CD4-positive, alpha-beta T cell treated with Interleukin-2 at 100 ng/mL for 4 hours (primary cell): ENCODE measurements at places on chromosomes 16 and 17.

DNA sequence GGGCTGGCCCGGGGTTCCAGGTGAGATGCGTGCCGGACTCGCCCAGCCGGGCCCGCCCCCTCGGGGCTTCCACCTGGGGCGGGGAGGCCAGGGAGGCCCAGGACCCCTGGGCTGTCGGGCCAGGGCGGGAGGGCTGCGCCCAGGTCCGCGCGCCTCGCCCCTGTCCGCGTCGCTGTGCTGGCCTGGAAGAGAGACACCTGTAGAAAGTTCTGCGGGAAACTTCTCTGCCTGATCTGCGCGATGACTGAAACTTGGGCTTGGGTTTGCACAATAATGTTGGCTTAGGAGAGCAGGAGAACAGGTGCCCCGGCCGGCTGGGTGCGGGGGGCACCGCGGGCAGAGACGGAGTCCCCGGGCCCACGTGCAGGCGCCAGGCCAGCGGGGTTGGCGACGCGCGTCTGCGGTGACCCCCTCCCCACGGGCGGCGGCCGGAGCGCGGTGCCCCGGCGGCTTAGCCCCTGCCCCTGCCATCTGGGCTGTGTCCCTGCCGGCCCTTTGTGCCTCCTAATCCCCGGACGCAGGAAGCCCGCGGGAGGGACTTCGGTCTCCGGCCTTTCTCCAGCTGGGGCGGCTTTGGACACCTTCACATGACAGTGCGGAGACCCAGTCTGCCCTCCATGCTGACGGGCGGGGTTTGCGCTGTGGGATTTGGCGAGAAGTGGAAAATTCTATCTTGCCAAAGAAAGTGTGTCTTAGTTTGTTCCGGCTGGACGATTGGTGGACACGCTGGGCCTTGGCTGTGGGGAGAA, 483 bp downstream of the LLGL2 start:
- no peak for DNase-seq

GRCh38 chr16:12526515-12526914, 277.2 kb downstream of the CPPED1 start:
- DNase-seq, result no peak

DNA sequence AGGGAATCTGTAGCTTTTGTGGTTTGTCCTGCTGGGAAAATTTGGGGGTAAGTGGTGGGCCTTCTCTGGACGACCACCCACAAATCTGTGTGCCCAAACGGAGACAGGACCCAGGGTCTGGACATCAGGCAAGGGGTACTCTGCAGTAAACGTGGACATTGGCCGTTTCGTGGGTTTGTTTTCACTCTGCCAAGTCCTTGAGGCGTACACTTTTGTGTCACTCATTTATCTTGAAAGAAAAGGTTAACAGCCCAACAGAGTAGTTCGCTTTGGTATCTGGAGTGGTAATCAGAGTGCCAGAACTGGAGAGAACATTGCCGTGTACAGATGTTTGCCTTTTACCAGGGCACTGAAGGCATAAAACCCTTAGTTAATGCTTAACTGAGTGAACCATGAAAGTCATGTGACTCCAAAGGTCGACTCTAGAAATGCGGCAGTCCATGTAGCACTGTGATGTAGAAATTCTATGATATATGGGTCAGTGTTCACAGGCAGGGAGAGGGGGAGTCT, 15.4 kb downstream of the NAA60 start:
- DNase-seq, result peak; percentile 26

DNA sequence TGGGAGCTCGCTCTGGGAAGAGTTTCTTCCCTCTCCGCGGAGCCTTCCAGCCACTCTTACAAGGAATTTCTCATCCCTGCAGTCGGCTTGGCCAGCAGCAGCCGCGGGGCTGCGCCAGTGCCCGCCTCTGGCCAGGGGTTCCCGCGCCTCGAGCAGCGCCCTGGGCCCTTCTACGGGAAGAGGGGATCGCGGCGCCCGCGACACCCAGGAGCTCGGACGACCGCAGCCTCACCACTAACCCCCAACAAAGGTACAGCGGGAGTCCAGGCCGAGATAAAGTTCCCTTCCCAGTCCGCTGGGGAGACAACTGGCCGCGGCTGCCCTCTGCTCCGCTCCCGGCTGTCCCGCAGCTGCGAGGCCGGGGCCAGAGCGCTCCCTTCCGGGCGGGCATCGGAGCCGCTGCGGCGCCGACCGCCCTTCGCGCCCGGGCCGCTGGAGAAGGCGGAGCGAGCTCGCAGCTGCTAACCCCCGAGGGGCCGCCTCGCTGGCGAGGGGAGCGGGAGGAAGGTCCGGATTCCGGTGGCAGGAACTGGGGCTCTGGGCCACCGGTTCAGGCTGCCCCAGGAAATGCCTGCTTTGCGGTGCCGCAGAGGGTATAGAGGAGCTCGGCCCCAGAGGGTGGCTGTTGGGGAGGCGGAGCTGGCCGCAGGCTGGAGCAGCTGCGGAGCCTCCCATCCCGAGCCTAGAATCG, 3.6 kb upstream of the HS3ST3B1 start:
- no peak for DNase-seq

GRCh38 chr16:785563-786535, 2.3 kb downstream of the RPUSD1 start:
- DNase-seq, result peak; percentile 73

- no peak for DNase-seq
These were observed 146.9 kb downstream of the ZNF423 start for GRCh38 chr16:49709057-49709456.

DNA sequence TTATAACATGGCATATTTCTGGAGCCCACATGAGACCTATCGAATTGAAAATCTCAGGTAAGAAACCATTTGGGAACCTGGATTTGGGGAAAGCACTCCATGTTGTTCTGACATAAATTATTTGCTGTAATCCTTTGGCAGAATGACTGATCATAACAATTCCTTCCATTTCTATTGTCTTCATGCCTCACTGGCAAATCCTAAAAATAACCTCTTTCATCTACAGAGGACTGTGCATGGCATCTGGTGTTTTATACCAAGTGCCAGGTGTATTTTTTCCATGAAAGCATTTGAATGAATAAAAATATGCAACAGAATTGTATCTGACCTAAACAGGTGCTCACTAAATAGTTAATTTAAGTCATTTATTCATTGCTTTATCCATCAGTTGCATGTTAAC, 33.7 kb upstream of the COQ7 start:
- DNase-seq, result no peak

- DNase-seq, result no peak
These were observed 7.4 kb upstream of the TANGO6 start for GRCh38 chr16:68835970-68836369.

GRCh38 chr17:6070913-6071511, 833 bp downstream of the WSCD1 start:
- no peak for DNase-seq
